ENCODE measurements at places on chromosomes 6 and 20. TPM values are rescaled to one million over a fixed set of nuclear protein-coding genes. Genes with fewer than 3 reads are reported as not detected.

CD83 gene
- 5.6 TPM for total RNA-seq

DNA sequence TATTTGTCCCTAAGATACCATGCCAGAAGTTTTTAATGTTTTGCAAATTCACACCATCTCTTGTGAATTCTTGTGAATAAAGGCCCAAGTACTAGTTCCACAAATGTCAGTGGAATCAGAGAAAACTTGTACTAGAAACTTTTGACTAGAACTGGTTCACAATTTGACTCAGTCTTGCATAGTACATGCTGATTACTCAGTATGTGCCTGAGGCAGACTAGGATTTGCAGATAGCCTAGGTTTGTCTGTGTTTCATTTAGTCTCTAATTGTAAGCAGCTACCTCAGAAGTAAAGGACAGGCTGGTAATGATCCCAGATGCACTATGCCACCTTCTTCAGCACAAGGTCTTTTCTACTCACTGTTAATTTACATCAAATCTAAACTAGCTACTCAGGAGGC lies 34.2 kb upstream of the GSTA4 start:
- DNase-seq, result no peak
- peaks cover 4% of the 10 kb centered on the region for H3K36me3 ChIP-seq
- no peak overlapping the region for H3K4me3 ChIP-seq
- no peaks in the 10 kb centered on the region for H3K4me1 ChIP-seq
- H3K27me3 ChIP-seq, result no peaks in the 10 kb centered on the region

DNA sequence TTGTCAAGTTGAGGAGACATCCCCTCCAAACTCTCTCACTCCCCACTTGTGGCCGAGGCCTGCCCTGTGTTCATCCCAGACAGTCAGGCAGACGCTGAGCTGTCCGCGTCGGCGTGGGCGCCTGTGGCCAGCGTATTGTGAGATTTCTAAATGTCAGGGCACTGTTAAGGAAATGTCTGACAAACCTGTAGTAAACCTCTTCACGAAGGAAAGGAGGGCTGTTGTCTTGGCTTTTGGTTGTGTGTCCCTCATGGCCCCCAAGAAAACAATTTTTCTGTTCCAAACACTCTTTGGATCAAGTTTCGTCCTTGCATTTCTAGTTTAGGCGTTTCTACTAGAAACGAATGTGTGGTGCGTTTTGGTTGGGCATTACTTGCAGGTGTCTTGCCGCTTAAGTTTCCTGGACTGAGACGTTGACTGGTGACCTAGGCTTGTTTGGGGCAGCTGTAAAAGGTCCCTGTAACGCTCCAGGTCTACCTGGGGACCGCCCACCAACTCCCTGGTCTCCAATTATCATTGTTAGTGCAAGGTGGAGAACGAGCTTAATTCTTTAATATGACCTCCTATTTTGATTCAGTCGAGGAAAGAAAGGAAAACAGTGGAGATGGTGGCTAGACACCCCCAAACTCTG lies 8.7 kb upstream of the POU3F2 start:
- H3K4me1 ChIP-seq, result peaks cover 8% of the 10 kb centered on the region
- no peaks in the 10 kb centered on the region for H3K27me3 ChIP-seq
- H3K4me3 ChIP-seq, result no peak overlapping the region
- DNase-seq, result no peak

TMEM244 gene
- total RNA-seq, result not detected

Data from testis (tissue), 5 donors.